ENCODE measurements at places on chromosomes 7 and 10.

GRCh38 chr10:76398043-76398710 lies 966.8 kb downstream of the LRMDA start:
- DNase-seq = no peak

- no peak for DNase-seq
Observed at GRCh38 chr7:155001756-155002410, 1.0 kb downstream of the PAXIP1 start.

DNA sequence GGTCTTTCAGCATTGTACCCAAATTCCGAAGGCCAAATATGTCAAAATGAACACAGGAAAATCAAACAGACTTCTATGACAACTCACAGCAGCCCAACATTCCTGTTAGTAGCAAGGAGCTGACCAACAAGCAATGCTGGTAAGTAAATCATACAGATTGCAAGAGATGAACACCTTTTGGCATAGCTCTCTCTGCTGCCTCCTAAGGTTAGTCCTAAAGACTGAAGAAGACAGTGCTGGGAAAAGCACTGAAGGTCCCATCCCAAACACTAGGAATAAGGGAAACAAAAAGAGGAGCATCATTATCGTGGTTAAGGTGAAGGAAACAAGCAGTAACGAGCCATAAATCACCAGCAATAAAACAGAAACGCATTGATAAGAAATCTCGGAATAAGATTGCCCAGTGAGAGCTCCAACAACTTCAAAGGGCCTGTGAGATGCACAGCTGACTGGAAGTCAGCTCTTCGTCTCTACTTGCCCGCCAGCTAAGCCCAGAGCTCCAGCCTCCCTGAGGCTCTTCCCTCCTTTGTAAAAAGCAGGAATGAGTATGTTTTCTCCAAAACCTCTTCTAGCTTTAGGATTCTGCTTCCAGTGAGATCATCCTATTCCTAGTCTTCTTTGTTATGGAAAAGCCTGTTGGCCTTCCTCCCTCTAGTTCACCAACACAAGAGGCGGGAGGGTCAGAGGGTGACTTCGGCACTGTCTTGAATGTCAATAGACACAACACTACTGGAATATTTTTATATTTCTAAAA lies 15.3 kb downstream of the NUDT5 start:
- no peak for DNase-seq

DNA sequence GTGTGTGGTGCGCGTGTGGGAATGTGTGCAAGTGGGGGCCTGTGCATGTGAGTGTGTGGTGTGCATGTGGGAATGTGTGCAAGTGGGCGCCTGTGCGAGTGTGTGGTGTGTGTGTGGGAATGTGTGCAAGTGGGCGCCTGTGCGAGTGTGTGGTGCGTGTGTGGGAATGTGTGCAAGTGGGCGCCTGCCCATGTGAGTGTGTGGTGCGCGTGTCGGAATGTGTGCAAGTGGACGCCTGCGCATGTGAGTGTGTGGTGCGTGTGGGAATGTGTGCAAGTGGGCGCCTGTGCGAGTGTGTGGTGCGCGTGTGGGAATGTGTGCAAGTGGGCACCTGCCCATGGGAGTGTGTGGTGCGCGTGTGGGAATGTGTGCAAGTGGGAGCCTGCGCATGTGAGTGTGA lies 232.2 kb downstream of the FANK1 start:
- no peak for DNase-seq

DNA sequence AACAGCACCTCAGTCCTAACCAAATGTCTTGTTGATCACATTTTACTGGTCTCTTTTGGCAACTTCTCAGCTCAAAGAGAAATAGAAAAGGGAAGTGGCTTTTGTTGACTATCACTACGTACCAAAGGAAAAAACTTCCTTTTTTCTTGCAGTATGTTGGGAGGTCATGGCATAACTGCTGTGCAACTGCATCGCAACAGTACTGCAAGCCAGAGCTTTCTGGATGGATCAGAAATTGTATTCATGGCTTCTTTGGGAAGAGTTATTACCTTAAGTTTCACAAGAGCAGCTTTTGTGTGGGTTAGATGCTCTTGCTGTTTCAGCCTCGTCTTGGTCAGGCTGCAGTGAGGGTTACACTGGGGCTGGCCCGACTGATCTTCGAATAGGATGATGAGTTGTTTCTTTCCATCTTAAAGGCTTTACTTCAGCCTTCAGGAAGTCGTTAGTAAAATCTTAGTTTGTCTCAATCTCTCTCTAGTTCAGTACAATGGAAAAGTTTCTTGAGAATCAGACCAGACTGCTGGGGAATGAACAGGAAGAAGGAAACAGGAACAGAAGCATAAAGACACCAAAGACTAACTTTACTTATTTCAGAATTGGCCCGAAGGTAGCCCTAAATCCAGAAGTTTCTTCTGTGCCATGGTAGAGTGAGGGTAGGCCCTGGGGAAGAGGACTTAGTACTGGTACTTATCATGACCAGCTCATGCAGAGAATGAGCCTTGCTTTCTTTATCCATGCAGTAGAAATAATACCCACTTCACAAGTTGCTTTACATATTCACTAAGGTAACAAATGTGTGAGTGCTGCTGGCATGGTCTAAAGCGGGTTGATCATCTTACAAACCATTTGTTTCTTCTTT lies 153.6 kb downstream of the CELF2 start:
- no peak for DNase-seq

- DNase-seq = no peak
Observed at GRCh38 chr10:62264702-62265436, 3.8 kb downstream of the RTKN2 start.

DNA sequence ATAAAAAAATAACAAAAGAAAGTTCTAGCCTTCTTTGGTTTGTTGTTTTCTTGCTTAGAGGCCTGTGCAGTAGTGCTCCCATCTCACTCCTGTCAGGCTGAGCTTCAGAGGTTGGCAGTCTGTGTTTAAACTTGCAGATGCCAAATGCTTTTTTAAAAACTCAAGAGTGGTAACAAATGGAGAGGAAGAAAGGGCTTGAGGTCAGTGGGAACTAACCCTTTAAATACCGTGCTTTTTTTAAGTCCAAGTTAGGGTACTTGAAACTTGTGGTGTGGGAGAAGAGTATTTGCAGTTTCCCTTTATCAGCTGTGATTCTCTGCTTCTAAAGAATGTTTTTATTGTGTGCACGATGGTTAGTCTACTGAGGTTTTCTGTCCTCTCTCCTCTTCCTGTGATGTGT lies 29.4 kb downstream of the ZRANB1 start:
- no peak for DNase-seq

GRCh38 chr7:42939457-42940240 lies 7.5 kb downstream of the MRPL32 start:
- no peak for DNase-seq

GRCh38 chr10:11146402-11147171 lies 128.9 kb downstream of the CELF2 start:
- DNase-seq = no peak

DNA sequence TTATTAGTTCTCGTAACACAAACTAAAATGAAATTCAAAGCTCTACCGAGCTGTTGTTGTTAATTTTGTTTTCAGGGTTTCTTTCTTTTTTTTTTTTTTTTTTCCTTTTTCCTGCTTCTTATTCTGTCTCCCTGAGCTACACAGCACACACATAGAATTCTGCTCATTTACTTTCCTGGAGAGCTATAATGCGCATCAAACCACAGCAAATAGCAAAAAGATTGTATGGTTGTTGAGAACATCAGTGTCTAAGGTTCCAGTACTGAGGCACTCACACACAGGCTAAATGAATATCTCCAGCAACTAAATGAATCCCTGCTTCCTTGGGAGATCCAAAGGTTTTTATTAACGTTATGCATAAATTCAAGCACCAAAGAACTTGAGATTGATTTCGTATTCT lies 418.3 kb downstream of the PLXDC2 start:
- DNase-seq = no peak

GRCh38 chr7:2863461-2864066 lies 19.5 kb upstream of the GNA12 start:
- DNase-seq = no peak

GRCh38 chr10:104197364-104197763 lies 34.8 kb downstream of the CFAP43 start:
- no peak for DNase-seq

GRCh38 chr7:44914992-44915607 lies 29.8 kb upstream of the PURB start:
- no peak for DNase-seq

GRCh38 chr10:77905086-77905748 lies 21.3 kb downstream of the DLG5 start:
- no peak for DNase-seq

GRCh38 chr7:5625938-5626337 lies 155.5 kb downstream of the RNF216 start:
- DNase-seq = no peak

- DNase-seq = no peak
Observed at GRCh38 chr10:5625992-5626777, 40.2 kb downstream of the ASB13 start.

GRCh38 chr7:26390016-26390415 lies 98.4 kb downstream of the SNX10 start:
- no peak for DNase-seq

Data from T-helper 1 cell (primary cell).